A549 treated with RU486 at 1 μM for 4 hours (cell line): ENCODE measurements at places on chromosomes 1 and 21. TPM values are rescaled to one million over a fixed set of nuclear protein-coding genes. Genes with fewer than 3 reads are reported as not detected.

The SMPDL3B gene
- total RNA-seq: 1.2 to 1.5 TPM (median 1.3 TPM) in 5 replicates

The STXBP3 gene
- 12.9 to 28.8 TPM (median 22.6 TPM) in 5 replicates for total RNA-seq

The ESRRG gene
- not detected in 5 replicates for total RNA-seq

The KPRP gene
- not detected in 5 replicates for total RNA-seq
